ENCODE measurements at places on chromosomes 1 and 21. TPM values are rescaled to one million over a fixed set of nuclear protein-coding genes. Genes with fewer than 3 reads are reported as not detected.

The PPIAL4G gene
- not detected for total RNA-seq

The PCBP3 gene
- 1.9 TPM for total RNA-seq

The RNU1-4 gene
- under 0.01 TPM for total RNA-seq

The LCE2C gene
- not detected for total RNA-seq

The MCOLN2 gene
- 3.5 TPM for total RNA-seq

The MEAF6 gene
- total RNA-seq = 57.6 TPM

The SLC30A1 gene
- 27.6 TPM for total RNA-seq

The NFASC gene
- 19.1 TPM for total RNA-seq

The SLC45A3 gene
- total RNA-seq = 1.5 TPM

The KIF21B gene
- total RNA-seq = under 0.01 TPM

The VANGL1 gene
- total RNA-seq = 11.9 TPM

The DNASE2B gene
- total RNA-seq = not detected

The BCAR3 gene
- 28.4 TPM for total RNA-seq

The FCGR3A gene
- total RNA-seq = not detected

The TCHHL1 gene
- not detected for total RNA-seq

The L1TD1 gene
- 0.17 TPM for total RNA-seq

The KCNJ10 gene
- total RNA-seq = under 0.01 TPM

The AGT gene
- total RNA-seq = 2.0 TPM

The PLA2G2F gene
- total RNA-seq = not detected

The RAB29 gene
- total RNA-seq = 19.5 TPM

The CFHR4 gene
- total RNA-seq = not detected

The ACTN2 gene
- under 0.01 TPM for total RNA-seq

The C1QB gene
- not detected for total RNA-seq

The SLC22A15 gene
- total RNA-seq = 7.6 TPM

The TRAF3IP3 gene
- total RNA-seq = not detected

The SLC25A34 gene
- total RNA-seq = 0.58 TPM

The DDAH1 gene
- total RNA-seq = 31.4 TPM

The PFKFB2 gene
- total RNA-seq = 5.3 TPM

The RUNX3 gene
- total RNA-seq = not detected

The NECTIN4 gene
- total RNA-seq = under 0.01 TPM

The GPR153 gene
- 26.5 TPM for total RNA-seq

The GOLPH3L gene
- 13.6 TPM for total RNA-seq

The ATAD3B gene
- total RNA-seq = 15.1 TPM

The CACNA1S gene
- not detected for total RNA-seq

The ATP1A4 gene
- not detected for total RNA-seq

The CLSTN1 gene
- total RNA-seq = 120 TPM

The SPRR2A gene
- not detected for total RNA-seq

The GRIK3 gene
- not detected for total RNA-seq

The PADI3 gene
- total RNA-seq = not detected

The PAQR6 gene
- total RNA-seq = 0.66 TPM

The HRNR gene
- not detected for total RNA-seq

The TAS1R1 gene
- total RNA-seq = not detected

The CNKSR1 gene
- total RNA-seq = 0.17 TPM

The FBXO42 gene
- 15.4 TPM for total RNA-seq

The OPTC gene
- total RNA-seq = not detected

The OR10J1 gene
- not detected for total RNA-seq

The FMO2 gene
- total RNA-seq = 4.5 TPM

The AUNIP gene
- total RNA-seq = 0.33 TPM

The MKNK1 gene
- total RNA-seq = 24.6 TPM

The OR2L5 gene
- total RNA-seq = not detected

The LCE1C gene
- not detected for total RNA-seq

The KCNQ4 gene
- under 0.01 TPM for total RNA-seq

The PIP5K1A gene
- 70.8 TPM for total RNA-seq

The IL20 gene
- not detected for total RNA-seq

The CYP4A22 gene
- not detected for total RNA-seq

The HTR1D gene
- not detected for total RNA-seq

The SPRR5 gene
- not detected for total RNA-seq

The IQGAP3 gene
- 50.3 TPM for total RNA-seq
